ENCODE measurements at places on chromosomes 2 and 18.

DNA sequence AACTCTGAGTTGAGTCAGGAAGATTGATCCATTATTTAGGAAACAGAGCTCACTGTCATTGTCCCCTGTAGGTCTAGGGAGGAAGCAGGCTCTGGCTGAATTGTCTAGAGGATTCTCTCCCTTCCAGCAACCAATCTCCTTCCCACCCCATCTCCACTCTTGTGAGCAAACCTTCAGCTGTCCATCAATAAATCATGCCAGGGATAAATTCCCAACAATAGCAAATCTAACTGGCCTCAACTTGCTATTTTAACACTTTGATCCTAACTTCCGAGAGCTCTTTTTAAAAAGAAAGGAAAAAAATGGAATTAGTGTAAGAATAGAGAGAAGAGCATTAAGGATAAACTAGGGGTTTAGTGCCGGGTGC, 53.5 kb downstream of the ATP8B1 start:
- no peak for DNase-seq

- no peak for DNase-seq
These were observed 1996.2 kb upstream of the PIK3C3 start for GRCh38 chr18:39958876-39959275.

DNA sequence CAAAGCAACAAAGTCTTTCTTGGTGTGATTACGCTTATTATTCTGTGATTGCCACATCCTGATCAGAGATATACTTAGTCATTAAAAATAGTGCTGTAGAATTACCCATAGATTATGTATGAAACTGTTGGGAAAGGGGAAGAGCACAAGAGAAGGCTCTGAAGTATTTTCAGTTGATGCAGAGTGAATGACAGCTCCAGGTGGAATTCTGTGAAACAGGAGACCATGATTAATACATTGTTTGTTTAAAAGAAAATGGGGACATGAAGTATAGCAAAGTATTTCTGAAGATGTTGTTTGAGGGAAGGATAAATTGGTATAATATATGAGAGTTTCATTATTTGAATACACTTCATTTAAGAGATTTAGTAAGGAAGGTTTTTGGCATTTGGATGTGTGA, 307.6 kb upstream of the CDH20 start:
- no peak for DNase-seq

DNA sequence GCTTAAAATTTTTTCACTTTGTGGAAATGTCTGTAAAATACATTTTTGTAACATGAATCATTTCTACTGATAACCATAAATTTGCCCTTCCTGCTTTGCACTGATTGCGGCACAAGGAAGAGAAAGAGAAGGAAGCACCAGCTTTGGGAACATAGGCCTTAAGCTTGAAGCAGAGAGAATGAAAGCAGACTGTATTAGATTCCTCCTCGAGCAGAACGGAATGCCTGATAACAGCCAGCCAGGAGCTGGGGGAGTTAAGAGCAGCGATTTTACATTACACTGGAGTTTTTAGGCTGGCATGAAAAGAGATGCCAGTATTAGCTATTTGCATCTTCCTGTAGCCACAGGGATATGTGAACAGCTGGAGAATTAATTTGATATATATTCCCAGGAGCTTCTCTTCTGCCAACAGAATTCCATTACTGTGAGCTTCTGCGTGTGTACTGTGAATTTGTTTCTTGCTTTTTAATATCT, 33.5 kb downstream of the CRIM1 start:
- DNase-seq: peak; percentile 61

GRCh38 chr18:40524881-40525280, 1430.2 kb upstream of the PIK3C3 start:
- DNase-seq: no peak

Data from muscle of arm (tissue), 14 donors.